Activated CD4-positive, alpha-beta T cell treated with anti-CD3 and anti-CD28 coated beads, Interleukin-2, Interleukin-4, amounts not matched to agents 100 ng/mL and 50 ng/mL, durations not matched to agents 16 hours and 8 hours (primary cell): ENCODE measurements at places on chromosomes 12 and 14.

DNA sequence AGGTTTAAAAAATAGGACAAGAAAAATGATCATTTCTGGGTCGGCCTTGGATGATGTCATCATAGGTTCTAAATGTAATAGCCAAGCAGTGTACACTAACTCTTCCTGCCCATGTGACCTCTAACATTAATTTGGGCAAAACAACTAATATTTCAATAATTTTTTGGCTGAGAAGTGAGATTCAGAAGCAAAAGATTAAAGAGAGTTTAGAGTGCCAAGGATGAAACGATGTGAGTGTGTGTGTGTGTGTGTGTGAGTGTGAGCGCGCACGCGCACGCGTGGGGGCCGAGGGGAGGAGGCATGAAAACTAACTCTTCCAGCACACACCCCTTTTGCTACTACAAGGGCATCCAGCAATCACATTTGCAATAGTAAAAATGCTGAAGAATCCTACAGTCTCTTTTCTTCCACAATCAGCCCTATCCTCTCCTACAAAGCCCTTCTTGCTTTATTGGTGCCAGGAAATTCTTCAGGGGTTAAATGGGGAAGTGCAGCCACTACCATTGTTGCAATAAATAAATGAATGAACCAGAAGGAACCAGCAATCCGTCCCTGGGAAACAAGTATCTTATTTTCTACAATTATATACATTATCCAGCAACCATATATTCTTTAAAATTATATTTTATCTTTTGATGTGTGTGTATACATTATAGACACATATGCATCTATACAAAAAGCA lies 52.9 kb downstream of the PEBP1 start:
- DNase-seq: no peak

DNA sequence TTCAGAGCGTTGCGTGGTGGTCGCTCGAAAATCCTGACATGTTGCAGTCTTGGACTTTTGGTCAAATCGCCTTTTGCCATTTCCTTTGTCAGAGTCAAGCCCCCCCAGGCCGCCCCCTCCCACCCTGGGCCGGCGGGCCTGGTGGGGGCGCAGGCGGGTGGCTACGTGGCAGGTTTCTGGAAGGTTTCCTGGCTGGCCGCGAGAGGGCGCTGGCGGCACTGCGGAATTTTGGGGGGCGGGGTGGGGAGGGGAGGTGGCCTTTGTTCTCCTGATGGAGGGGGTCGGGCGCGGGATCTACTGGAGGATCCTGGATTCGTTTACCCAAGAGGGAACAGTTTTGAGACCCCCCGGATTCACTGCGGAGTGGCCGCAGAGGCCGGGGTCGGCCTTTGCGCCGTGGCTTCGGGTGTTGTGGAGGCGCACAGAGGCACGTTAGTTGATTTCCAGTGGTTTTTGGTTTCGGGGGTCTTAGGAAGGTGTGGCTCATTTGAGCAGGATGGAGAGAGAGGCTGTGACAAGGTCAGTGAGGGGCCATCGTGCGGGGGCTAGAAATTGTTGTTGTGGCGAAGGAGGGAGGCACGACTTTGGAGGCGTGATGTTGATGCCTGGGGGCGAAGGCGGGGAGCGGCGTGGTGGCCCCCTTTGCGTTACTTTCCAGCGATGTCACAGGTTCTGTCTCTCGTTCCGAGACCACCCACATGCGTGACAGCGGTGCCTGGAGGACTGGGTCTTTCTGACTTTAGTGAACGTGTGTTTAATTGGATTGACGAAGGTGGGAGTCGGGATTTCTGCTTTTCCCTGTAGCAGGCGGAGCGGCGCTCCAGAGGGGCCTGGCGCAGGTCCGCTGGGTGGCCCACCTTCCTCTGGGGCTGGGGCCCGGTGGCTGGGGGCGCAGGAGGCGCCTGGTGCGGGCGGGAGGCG lies 1.4 kb downstream of the MEG3 start:
- DNase-seq: no peak

- no peak for DNase-seq
Measured at GRCh38 chr14:53346988-53347387, 193.9 kb upstream of the DDHD1 start.

DNA sequence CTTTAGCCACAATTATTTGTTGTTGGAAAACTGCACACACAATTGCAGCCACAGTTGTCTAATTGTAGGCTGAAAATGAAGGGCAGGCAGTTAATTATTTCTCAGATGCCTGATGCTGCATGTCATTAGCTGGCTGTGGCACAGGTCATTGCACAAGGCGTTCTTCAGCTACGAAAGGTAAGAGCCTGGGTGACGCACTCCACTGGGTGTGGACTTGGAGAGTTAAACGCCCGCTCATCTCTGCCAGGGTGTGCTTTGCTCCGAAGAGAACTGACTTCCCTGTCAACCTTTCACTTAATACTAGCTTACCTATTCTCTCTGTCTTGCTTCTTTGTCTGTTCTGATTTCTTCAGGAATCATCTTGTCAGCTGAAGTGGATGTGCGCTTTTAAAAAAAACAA lies 91.4 kb upstream of the CPM start:
- no peak for DNase-seq

DNA sequence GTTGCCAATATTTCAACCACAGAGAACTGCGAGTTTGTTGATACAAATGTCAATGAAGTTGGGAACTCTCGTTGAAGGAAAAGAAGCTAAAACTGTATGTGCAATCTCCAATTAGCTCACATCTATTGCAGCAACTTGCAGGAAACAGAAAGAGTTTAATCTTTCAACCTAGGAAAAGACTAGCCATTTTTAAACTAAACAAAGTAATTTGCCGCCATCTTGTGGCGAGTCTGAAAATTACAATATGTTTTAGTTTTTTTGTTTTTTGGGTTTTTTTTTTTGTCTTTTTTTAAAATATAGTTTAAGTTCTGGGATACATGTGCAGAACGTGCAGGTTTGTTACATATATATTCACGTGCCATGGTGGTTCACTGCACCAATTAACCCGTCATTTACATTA lies 131.2 kb upstream of the FOXG1 start:
- peak; percentile 4 for DNase-seq

DNA sequence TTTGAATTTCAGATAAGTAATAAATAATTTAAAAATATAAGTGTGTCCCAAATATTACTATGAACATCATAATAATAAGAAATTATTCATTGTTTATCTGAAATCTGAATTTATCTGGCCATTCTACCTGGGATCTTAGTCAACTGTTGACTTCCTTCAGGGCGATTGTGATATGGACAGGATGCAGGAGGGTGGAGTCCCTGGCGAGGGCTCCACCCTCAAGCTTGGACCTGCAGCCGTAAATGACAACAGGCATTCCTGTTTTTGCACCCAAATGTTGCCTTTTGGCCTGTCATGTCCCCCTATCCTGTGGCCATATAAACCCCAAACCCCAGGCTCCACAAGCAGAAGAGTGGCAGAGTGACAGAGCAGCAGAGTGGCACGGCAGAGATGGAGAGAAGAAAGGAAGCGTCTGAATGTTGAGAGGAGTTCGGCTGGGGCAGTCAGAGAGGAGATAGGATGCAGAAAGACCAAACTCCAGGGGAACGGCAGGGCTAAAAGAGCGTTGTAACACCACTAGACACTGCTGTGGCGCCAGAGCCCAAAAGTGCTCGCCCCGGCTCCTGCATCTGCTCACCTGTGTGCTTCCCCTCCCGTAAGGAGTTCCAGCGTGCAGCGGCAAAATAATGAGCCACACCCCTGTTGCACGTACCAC lies 39.4 kb upstream of the FUT8 start:
- DNase-seq: no peak

DNA sequence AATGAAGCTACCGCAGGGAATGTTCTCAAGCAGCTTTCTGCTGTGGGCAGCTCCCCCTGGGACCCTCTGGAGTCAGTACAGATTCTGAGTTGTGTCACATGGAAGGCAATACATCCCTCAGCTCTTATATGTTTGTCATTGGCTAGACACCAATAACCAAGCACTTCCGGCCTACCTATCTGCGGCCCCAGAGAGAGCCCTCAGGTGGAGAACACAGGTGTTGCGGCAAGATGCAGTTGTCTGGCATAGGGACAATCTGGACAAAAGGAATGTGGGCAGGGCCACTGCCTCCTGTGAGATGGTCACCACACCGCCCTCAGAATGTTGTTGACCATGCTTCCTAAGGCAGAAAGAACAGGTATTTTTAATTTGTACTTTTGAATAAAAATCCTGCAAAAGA lies 118.7 kb downstream of the BRMS1L start:
- peak; percentile 29 for DNase-seq

- DNase-seq: no peak
Measured at GRCh38 chr14:74515891-74516412, 22.4 kb downstream of the ISCA2 start.

- DNase-seq: no peak
Measured at GRCh38 chr12:49330032-49330619, 6.9 kb downstream of the C1QL4 start.

- no peak for DNase-seq
Measured at GRCh38 chr12:3117591-3118015, 40.4 kb downstream of the TSPAN9 start.
